Activated CD8-positive, alpha-beta memory T cell treated with anti-CD3 and anti-CD28 coated beads for 4 hours (primary cell): ENCODE measurements at places on chromosomes 12 and 14.

DNA sequence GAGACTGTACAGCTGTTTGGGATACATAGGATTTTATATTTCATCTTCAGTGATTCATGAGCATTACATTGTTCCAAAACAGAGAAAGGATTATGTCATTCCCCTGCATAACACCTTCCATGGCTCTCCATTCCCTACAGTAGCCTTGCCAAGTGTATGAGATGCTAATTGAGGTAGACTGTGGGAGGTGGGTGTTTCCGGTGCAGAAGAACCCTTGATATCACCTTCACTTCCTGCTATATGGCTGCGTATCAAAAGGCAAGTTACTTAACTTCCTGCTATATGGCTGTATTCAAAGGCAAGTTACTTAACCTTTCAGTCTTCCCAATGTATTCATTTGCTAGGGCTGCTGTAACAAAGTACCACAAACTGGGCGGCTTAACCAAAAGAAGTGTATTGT, 11.2 kb downstream of the FAR2 start:
- DNase-seq, result no peak

GRCh38 chr14:95363468-95363954, 43.8 kb upstream of the CLMN start:
- DNase-seq, result no peak

DNA sequence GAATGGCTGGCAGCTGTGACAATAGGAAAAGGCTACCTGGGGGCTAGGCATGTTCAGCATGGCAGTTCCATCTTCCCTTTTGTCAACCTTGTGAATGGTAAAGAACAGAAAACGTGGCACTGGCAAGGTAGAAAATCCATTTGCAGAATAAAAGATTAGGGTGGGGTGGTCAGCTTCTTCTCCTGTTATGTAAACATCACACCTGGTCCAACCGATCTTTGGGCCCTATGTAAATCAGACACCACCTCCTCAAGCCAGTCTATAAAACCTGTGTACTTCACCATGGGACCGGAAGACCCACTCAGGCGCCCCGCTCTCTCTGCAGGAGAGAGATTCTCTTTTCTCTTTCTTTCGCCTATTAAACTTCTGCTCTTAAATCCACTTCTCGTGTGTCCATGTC, 19.6 kb upstream of the TMEM30B start:
- DNase-seq, result no peak

- DNase-seq, result no peak
Measured at GRCh38 chr12:94146166-94146936, 2.0 kb upstream of the PLXNC1 start.

GRCh38 chr14:61632401-61632800, 62.9 kb upstream of the HIF1A start:
- DNase-seq, result no peak

DNA sequence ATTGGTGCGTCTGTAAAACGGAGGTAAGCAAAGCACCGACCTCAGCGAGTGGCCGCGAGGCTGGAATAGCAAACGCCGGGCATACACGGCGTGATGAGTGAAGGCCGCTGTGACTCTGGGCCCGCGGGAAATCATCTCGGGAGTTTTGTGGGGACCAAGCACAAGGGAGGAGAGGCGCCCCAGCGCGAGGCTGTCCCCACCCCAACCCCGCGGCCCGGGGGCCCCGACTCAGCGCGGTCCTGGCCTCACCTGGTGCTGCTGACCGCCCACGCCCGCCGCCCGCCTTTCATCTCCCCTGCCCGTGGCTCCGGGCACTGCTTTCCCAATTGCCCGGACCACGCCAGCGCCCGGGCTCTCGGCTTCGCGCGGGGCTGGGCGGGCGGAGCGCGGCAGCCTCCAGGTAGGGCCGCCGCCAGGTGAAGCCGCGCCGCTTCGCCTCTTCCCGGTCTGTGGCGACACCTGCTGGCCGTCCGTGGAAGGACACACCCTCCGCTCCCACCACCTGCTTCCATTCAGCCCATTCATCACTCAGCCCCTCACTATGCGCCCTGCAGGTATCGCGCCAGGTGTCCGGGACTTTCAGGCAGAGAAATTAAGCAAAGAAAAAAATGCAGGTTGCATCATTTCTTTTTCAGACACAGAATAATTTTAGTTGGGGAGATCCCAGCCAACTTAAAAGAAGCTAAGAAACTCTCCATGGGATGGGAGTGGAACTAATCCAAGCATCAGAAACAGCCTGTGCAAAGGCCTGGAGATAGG, 360.4 kb downstream of the MED13L start:
- DNase-seq, result peak; percentile 39

DNA sequence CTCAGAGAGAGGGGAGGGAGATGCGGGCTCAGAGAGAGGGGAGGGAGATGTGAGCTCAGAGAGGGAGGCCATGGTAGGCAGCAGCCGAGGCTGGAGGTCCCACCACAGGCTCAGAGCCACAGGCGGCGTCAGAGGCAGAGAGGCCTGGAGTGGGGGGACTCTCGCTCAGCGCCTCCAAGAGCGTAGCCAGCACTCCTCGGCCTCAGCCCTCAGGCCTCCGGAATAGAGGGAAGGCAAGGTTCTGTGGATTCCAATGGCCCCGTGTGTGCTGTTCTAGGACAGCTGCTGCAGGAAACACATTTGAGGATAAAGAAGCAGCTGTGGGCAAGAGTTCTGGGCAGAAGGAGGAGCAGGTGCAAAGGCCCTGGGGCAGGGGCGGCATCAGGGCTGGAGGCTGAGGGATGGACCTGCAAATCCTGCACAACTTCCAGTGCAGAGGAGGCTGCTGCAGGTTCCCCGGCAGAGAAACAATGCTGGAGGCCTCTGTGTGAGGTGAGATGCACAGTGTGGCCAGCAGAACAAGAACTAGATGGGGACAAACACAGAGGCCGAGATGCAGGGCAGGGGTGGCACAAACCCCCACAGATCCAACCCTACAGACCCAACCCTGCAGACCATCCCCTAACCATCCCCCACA, 59.1 kb upstream of the GALNT9 start:
- no peak for DNase-seq

- no peak for DNase-seq
Measured at GRCh38 chr12:123041811-123042655, 61.6 kb downstream of the ARL6IP4 start.

DNA sequence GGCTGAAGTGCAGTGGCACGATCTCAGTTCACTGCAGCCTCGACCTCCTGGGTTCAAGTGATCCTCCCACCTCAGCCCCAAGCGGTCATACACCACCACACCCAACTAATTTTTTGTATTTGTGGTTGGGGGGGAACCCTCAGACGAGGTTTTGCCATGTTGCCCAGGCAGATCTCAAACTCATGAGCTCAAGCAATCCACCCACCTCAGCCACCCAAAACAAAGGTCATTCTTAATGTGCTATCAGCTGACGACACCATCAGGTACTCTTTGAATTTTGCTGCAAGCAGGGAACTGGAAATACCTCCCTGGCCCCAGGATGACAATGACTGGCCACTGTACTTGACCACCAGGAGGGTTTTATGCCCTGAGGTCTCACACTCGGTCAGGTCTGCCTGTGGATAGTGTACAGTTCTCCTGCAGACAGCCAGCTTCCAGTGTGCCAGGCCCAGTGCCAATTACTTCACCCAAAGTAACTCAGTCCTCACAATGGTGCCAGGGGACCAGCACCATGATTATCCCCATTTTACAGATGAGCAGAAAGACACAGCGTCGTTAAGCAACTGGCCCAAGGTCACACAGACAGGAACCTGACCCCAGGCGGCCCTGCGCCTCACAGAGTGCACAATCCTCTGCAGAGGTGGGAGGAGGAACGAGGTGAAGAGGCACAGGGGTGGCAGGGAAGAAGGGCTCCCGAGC, 42.9 kb downstream of the ITPK1 start:
- DNase-seq, result no peak

DNA sequence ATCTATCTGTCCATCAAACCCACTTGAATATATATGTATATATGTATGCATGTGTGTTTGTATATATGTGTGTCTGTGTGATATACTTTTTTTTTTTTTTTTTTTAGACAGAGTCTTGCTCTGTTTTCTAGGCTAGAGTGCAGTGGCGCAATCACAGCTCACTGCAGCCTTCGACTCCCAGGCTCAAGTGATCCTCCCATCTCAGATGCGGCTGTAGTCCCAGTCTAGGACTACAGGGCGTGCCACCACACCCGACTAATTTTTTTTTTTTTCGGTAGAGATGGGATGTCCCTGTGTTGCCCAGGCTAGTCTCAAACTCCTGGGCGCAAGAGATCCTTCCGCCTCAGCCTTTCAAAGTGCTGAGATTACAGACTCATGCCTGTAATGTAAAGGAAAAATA, 13.0 kb upstream of the APOBEC1 start:
- no peak for DNase-seq

DNA sequence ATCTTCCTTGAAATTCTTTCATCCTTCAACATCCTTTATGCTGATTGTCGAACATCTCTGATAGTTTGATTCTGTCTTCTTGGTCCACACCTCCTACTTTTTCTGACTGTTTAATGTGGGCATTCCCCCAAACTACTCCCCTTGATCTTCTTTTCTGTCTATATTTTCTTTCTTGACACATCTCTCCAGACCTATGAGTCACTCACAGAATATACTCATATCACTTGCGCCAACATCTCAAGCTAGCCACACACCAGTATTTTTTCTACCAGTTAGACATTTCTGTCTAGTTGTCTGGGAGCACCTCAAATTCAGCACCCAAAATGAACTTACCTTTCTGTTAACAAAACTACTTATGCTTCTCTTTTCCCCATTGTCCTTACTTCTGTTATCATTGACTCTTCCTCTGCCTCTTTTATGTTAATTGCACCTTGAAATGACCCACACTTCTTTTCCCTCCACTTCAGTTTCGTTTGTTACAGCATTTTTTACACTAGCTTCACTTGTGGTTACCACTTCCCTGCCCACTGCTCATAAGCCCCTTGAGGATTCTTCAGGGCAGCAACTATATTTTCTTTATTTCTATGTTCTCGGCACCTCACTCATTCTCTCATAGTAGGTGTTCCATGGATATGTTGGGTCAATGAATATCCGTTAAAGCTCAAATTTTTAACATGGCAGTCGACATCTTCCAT, 33.5 kb downstream of the TSHR start:
- DNase-seq, result no peak

DNA sequence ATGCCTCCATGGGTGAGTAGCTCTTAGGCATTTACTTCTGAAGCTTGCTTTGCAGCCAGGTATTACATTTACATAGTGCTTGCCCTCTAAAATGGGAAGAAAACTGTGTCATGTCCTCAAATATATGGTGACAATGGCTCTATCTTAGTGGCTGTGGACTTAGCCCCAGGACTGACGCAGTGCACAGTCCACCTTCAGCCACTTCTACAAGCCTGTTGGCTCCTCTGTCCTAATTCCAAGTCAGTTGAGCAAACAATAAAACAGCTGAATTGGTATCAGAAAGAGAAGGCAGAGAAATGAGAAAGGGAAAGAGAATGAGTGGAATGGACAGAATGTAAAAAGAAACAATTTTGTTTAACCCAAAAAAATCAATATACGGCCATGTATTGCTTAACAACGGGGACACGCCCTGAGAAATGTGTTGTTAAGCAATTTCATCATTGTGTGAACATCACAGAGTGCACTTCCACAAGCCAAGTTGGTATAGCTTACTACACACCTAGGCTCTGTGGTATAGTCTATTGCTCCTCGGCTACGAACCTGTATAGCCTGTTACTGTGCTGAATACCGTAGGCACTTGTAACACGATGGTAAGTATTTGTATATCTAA, 93.5 kb downstream of the GRIN2B start:
- no peak for DNase-seq

GRCh38 chr12:108375986-108376663, 37.0 kb upstream of the CMKLR1 start:
- no peak for DNase-seq

GRCh38 chr12:120365675-120366340, 3.2 kb downstream of the MSI1 start:
- DNase-seq, result no peak

DNA sequence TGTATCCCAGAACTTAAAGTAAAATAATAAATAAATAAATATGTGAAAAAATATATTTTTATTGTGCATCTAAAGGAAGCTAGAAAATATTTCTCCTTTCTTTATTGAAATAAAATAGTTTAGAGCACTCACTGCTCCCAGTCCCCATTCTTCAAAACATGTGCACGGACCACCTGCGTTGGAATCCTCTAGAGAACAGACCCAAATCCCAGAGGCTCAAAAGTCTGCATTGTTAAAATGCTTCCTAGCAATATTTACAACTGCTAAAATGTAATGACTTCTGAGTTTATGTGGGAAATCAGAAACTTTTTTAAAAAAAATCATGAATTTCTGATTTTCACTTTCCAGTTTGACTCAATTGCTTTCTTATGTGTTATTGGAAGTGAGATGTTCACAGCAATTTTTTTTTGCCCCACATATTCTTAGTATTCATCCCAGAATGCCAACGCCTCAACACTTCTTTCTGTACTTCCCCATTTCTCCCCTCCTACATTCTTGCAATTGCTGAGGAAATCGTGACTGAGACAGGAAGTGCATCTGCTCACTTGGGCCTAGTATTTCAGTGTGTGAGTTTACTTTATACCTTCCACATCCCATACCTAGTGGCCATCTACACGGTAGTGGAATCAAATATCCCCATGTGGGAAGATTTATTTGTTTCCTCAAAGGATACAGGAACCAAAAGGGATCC, 116.0 kb upstream of the FLRT2 start:
- no peak for DNase-seq

DNA sequence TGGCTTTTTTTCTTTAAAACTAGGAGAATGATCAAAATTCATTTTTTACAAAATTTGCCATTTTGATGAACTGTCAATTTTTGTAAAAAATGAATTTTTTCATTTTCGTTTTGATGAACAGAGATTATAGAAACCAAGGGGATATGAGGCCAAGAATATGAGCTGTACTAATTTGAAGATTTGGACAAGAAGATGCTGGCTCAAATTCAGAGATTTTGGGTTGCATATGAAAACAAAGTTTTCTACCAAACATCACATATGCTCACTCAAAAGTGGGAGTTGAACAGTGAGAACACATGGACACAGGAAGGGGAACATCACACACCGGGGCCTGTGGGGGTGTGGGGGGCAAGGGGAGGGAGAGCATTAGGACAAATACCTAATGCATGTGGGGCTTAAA, 230.7 kb downstream of the SNAPC1 start:
- DNase-seq, result no peak

- no peak for DNase-seq
Measured at GRCh38 chr14:63295231-63295685, 23.5 kb downstream of the GPHB5 start.
